Activated T-cell treated with anti-CD3 and anti-CD28 coated beads, Interleukin-2, amount 50 U/mL, for 4 hours (primary cell): ENCODE measurements at places on chromosomes 12 and 14. TPM values are rescaled to one million over a fixed set of nuclear protein-coding genes. Genes with fewer than 3 reads are reported as not detected.

The OVCH1 gene
- total RNA-seq = not detected

The TPH2 gene
- total RNA-seq = not detected

The LRRIQ1 gene
- not detected for total RNA-seq

The OR6C4 gene
- not detected for total RNA-seq

The TAS2R46 gene
- total RNA-seq = 0.58 TPM

The GDF3 gene
- not detected for total RNA-seq

GRCh38 chr14:91378930-91379578, 38.6 kb downstream of the CCDC88C start:
- no peak for DNase-seq

GRCh38 chr14:76713121-76713520, 48.1 kb upstream of the VASH1 start:
- no peak for DNase-seq

DNA sequence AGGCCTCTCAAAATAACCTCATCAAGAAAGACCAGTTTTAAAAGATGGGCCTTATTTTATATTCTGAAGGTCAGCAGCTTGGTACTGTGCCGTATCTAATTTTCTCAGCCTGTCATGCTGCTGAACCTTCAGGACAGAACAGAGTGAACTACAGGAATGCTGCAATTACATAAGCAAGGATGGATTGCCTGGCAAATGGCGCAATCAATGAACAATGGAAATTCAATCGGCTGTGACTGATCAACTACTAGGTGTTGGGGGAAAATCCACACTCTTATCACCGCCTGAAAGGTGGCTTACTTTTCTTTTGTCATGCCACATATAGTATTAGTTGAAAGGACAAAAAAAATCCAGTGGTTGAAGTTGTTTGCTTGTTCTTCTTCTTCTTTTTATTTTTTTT, 8.5 kb downstream of the ACSS3 start:
- no peak for DNase-seq

- no peak for DNase-seq
Measured at GRCh38 chr14:96252323-96252998, 3.5 kb upstream of the BDKRB1 start.
